ENCODE measurements at places on chromosomes 1 and 21.

GRCh38 chr1:56780826-56781225 lies 38.4 kb downstream of the FYB2 start:
- no peak for DNase-seq

GRCh38 chr1:66607458-66607857 lies 73.5 kb downstream of the SGIP1 start:
- no peak for DNase-seq

DNA sequence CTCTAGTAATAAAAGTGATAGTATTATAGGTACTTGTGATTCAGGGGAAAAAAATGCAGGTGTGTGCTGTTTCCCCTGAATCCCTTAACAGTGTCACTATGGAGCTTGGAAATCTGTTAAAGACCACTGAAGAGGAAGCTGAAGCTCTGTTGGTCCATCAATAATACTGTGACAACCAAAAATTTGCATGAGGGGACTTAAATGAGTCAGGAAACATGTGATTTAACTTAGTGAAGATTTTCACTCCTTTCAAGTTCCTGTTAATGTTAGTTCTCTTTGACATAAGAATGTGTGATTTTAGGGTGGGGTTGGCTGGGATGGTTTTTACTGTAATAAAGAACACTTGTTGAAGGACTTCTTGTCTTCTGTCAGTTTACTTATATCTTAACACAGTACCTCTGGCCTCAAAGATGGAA lies 32.0 kb downstream of the VANGL2 start:
- no peak for DNase-seq

DNA sequence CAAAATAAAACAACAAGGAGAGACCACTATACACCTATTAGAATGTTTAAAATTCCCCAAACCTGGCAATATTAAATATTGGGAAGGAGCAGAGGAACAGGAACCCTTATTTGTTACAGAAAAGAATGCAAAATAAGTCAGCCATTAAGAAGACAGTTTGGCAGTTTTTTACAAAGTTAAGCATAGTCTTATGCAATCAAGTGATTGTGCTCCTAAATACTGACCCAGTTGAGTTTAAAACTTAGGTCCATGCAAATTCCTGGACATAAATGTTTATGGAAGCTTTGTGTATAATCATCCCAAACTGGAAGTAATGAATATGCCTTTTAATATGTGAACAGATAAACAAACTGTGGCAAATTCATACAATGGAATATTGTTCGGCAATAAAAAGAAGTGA lies 72.9 kb upstream of the RGS4 start:
- DNase-seq, result no peak

DNA sequence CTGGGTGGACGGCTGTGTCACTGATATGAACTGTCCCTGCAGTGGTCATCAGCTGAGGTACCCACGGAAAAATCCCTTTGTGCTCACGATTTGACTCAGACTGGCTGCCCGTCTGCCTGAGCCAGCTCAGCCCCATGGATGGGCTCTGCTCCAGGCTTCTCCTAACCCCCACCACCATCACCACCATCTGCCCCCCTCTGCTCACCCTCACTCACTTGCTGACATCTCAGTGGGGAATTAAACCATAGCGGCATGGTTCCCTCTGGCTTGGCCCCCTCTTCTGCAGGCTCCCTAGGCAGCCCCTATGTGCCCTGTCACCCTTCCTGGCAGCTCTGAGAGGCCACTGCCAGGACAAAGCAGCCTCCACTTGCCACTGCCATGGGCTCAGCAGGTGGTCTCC lies 17.3 kb downstream of the SLC6A9 start:
- no peak for DNase-seq

- DNase-seq, result no peak
These were observed 485.2 kb downstream of the PLPP3 start for GRCh38 chr1:56094168-56094567.

DNA sequence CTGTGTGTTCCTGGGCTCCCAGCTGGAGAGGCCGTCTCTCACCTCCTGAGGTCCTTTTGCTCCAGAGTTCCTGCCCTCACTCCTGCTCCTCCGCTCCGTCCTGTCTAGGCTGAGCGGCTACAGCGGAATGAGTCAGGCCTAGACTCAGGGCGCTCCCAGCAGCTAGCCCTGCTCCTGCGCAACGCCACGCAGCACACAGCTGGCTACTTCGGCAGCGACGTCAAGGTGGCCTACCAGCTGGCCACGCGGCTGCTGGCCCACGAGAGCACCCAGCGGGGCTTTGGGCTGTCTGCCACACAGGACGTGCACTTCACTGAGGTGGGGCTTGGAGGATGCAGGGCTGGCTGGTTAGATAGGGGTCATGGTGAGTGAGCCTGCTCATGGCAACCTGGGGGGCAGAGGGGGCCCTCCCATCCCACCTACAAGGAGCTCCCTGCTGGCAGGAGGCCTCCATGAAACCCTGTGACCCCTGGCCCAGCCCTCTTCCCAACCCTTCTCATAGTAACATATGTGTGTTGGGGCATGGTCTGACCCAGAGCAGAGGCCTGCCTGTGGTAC lies 15.1 kb downstream of the PSRC1 start:
- no peak for DNase-seq

DNA sequence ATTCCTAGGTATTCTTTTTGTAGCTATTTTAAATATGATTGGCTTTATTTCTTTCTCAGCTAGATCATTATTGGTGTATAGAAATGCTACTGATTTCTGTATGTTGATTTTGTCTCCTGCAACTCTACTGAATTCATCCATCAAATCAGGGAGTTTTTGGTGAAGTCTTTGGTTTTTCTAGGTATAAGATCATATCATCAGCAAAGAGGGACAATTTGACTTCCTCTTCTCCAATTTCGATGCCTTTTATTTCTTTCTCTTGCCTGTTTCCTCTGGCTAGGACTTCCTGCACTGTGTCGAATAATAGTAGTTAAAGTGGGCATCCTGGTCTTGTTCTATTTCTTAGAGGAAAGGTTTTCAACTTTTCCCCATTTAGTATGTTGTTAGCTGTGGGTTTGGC lies 27.5 kb upstream of the PRKACB start:
- DNase-seq, result no peak

- no peak for DNase-seq
These were observed 100.4 kb upstream of the BRINP3 start for GRCh38 chr1:190578017-190578416.

GRCh38 chr1:233554037-233554436 lies 59.9 kb upstream of the KCNK1 start:
- no peak for DNase-seq

- DNase-seq, result no peak
These were observed 172.7 kb downstream of the BRINP2 start for GRCh38 chr1:177343445-177343844.

GRCh38 chr1:58779801-58780382 lies 4.0 kb downstream of the JUN start:
- no peak for DNase-seq

- DNase-seq, result no peak
These were observed 70.7 kb downstream of the CAPZB start for GRCh38 chr1:19414515-19415121.

GRCh38 chr21:25456672-25457071 lies 150.6 kb downstream of the MRPL39 start:
- DNase-seq, result no peak

DNA sequence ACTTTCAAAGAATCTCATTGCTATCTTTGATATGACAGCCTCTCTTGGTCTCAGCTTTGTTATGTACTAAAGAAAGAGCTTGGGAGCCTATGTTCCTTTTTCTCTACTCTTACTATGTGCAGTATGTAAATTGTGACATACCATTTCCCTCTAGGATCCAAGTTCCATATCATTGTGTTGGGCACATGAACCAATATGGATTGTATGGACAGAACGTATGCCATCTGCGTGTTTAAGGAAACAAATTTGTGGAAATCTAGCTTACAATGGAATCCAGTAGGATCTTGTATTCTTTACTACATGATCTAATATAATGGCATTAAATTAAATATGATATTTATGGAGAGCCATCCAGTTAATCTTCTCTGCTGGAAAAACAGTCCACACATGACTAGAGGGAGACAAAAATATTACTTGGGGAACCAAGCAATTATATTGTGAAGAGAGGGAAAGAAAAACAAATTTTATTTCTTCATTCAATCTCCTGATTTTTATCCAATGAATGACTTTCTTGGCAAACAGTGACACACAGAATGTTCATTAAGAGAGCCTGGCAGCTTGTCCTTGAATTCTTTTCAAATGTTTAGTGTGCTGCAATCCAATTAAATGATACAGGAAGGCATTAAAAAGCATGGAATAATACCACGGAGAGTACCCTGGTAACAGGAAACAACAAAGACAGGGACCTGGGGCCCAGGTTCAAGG lies 106.5 kb upstream of the DAB1 start:
- no peak for DNase-seq

GRCh38 chr1:229344937-229345684 lies 2.3 kb upstream of the CCSAP start:
- no peak for DNase-seq

GRCh38 chr21:44713130-44713529 lies 1.8 kb upstream of the TSPEAR start:
- DNase-seq, result no peak

GRCh38 chr1:31839662-31840343 lies 24.0 kb upstream of the SPOCD1 start:
- no peak for DNase-seq

- DNase-seq, result no peak
These were observed 50.1 kb downstream of the BRWD1 start for GRCh38 chr21:39263372-39263771.

- DNase-seq, result no peak
These were observed 443.0 kb downstream of the SIPA1L2 start for GRCh38 chr1:232186931-232187330.

- DNase-seq, result no peak
These were observed 55.5 kb upstream of the FOXO6 start for GRCh38 chr1:41305576-41306363.

GRCh38 chr1:182280504-182280900 lies 111.1 kb downstream of the GLUL start:
- DNase-seq, result no peak

DNA sequence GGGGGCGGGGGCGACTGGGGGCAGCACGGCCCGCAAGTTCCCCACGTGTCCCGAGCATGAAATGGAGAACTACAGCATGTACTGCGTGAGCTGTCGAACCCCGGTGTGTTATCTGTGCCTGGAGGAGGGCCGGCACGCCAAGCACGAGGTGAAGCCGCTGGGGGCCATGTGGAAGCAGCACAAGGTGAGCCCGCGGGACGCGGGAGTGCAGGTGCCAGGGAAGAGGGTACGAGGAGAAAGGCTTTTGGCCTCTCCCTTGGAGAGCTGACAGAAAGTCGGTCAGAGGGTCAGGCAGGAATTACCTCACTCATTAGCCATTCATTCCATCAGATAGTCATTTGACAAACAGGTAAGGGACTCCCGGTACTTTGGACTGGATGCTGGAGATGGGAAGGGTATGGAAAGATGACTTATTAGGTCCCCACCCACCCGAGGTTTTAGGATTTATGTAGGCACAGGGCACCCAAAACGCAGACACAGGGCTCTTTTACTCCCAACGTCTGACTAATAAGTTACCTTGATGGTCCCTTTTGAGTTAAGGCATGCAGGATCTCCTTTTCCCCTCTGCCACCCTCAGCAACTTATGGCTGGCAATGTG lies 2.1 kb downstream of the TRIM67 start:
- DNase-seq, result no peak

- no peak for DNase-seq
These were observed 241.3 kb downstream of the PLA2G4A start for GRCh38 chr1:187070076-187070475.

- DNase-seq, result no peak
These were observed 126.9 kb downstream of the VAV3 start for GRCh38 chr1:107838056-107838455.

- no peak for DNase-seq
These were observed 131.1 kb downstream of the NEK7 start for GRCh38 chr1:198287916-198288315.

DNA sequence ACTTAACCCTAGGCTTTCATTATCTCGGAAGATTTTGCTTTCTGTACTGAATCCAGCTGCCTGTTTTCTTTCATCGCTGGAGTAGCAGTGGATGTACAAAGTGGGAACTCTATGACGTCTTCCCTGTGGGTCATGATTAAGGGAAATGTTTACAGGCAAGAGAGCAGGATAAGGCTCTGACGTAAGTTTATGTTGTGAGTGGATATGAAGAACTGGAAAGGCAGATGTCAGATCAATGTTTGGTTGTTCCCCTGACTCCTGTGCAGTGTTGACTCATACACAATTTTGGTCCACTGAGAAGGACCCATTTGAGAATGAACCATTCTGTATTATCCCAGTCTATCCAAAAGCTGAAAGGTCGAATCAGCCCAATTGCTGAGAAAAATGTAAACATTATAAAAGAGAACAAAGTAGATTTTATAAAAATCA lies 292.4 kb downstream of the GRIK1 start:
- DNase-seq, result no peak

GRCh38 chr1:36582066-36582755 lies 99.5 kb upstream of the CSF3R start:
- DNase-seq, result no peak

- no peak for DNase-seq
These were observed 8.8 kb downstream of the MYCL start for GRCh38 chr1:39892601-39893595.

- DNase-seq, result no peak
These were observed 65.3 kb upstream of the MAGI3 start for GRCh38 chr1:113325022-113325421.

DNA sequence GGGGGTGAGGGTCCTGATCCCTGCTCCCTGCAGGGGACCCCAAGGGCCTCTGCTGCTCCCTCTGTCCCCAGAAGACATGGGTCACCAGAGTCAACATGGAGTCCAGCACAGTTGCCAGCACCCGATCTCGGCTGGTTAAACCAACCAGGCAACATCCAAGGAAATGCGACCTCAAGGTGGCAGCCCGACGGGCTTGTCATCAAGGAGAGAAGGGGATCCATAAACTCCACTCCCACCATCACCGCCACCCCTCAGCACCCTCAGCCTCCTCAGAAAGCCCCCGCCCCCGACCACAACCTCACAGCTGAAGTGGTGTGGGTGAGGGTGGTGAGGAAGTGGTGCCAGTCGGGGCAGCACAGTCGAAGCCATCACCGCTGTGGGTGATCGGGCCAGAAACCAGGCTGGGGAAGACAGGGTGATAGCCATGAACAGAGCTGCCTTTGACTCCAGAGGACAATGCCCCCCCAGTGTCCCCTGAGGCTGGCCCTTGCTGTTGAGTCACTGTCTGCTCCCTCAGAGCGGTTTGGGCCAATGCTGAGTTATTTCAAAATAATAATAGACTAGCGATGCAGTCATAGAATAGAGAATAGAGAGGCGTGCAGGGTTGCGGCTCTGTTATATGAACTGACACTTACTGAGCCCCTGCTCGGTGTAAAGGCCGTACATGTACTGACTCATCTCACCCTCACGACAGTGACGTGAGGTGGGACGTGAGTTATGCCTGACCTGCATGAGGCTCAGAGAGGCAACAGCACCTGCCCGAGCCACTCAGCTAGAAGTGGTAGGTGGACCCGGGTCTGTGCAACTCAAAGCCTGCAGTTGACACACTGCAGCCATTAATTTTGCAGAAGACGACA lies 88.7 kb upstream of the IFFO2 start:
- DNase-seq, result no peak
